ENCODE measurements at places on chromosomes 16 and 17.
A peak's percentile ranks its signal among the peaks of the same experiment; 100 is the strongest.

DNA sequence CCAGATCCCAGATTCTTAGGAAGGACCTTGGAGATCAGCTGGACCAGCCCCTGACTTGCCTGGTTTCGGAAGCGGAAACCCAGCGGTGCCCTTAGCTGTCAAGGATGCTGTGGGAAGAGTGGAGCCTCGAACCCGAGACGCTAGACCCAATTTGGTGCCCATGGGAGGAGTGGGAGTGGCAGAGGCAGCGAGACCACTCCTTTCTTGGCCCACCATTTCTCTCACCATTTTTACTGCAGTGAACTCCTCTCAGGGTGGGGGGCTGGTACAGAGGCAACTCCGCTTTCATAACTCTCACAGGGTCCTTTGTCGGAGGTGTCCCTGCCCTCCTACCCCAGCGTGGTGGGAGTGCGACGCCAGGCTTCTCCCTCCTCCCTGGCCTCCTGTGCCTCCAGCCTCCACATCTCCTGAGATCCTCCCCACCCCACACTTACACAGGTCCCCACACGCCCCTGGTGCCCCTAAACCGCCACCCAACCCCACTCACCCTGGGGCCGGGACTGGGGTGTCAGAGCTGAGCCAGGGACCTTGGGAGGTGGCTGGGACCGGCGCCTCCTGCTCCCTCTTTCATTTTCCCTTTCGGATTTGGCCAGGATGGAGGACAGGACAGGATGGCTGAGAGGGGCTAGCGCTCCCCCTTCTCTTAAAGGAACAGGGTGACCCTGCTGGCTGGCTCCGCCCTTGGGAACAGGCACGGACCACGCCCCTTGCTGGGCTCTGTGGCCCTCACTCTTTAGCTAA, at the start of gene GJD3:
TSS of gene GJD3 (minus strand) at position 617 of the 741 bp plus-strand sequence. CDS start 922 bp downstream, outside the sequence.
- no peak for DNase-seq

GRCh38 chr17:43673516-43674323, 12.0 kb upstream of the MEOX1 start:
- peak; percentile 18 for DNase-seq

DNA sequence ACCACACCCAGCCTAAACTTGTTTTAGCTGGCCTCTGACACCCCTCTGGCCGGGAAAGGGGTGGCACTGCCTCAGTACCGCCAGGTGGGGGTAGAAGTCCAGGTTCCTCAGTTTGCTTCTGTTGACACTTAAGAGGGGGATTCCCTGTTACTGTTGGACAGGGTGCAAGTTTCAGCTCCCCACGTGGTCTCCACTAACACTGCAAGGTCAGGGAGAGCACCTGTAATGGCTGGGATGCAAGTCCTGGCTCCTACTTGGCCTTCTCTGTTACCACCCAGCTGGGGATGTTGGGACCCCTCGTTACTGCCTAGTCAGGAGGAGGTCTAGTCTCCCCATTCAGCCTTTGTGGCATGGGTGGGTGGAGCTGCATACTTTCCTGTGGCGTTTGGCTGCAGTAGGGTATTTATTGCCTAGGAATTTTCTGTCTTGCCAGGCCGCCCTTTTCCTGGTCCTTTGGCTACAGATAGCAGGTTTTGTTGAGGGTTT, 10.6 kb upstream of the MFAP4 start:
- no peak for DNase-seq

DNA sequence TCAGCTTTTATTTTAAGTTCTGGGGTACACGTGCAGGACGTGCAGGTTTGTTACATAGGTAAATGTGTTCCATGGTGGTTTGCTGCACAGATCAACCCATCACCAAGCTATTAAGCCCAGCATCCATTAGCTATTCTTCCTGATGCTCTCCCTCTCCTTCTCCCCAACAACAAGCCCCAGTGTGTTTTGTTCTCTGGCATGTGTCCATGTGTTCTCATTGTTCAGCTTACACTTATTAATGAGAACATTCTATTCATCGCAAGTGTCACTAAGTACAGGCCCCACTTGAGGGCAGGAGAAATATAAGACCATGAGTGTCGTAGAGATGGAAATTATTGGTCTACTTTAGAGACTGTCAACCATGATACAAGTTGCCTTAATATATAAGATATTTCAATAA, 615.1 kb downstream of the CDH8 start:
- peak; percentile 31 for DNase-seq

- DNase-seq = no peak
Measured at GRCh38 chr16:84055366-84055765, 12.8 kb upstream of the SLC38A8 start.

GRCh38 chr17:68320311-68320865, 29.1 kb downstream of the ARSG start:
- no peak for DNase-seq

GRCh38 chr16:11238272-11239202, 17.5 kb downstream of the SOCS1 start:
- no peak for DNase-seq
